ENCODE measurements at places on chromosomes 11 and 22. TPM values are rescaled to one million over a fixed set of nuclear protein-coding genes. Genes with fewer than 3 reads are reported as not detected.

DNA sequence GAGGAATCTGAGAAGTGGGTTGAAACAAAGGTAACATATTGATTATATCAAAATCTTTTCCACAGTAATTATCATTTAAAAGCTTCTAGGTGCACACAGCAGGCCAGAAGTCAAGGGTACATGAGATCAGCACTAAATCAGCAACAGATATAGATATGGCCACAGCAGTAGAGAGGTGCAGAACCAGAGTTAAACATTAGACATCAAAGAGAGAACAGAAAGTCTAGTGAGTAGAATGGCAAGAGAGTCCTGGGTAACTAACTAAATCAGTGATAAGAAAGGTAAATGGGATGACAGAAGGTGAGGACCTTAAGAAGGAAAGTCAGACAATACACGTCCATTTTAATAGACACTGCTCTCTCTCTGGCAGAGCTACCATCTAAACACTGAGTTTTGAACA is 119.5 kb upstream of the GRIA4 start:
- DNase-seq, result no peak

DNA sequence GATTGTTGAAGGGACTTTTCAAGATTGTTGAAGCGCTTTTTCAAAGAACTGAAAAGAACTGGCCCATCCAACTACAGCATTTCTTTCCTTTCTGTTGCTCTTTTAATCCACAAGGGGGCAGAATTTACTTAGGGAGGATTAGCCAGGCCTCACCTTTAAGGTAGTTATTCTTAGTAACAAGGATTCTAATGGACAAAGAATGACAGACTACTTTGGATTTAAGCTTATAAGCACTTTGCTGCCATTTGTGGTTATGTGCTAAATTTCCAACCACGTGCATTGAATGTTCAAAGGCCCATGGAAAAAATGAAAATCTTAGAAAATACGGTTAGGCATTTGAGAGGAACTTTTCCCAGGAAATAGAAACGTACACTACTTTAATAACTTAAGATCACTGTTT is 49.5 kb upstream of the HSPA8 start:
- DNase-seq, result no peak

DNA sequence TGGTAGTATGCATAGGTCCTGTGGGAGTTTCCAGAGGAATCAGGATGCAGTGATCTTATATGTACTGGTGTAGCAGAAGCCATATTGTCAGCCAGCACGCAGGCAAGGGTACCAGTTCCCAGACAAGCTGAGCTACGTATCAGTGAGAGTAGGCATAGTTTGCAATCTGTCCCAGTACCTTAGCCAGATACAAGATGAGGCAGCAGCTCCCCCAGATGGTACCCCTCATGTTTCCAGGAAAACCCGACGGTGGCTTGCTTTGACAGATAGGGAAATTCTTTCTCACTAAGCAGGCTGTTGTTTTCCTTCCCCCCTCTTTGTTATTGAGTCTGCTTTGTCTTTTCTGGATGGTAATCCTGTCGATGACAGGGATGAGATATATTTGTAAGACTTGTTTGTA is 109.7 kb upstream of the RRM1 start:
- DNase-seq, result no peak

CABP2 gene
- total RNA-seq, result not detected

DNA sequence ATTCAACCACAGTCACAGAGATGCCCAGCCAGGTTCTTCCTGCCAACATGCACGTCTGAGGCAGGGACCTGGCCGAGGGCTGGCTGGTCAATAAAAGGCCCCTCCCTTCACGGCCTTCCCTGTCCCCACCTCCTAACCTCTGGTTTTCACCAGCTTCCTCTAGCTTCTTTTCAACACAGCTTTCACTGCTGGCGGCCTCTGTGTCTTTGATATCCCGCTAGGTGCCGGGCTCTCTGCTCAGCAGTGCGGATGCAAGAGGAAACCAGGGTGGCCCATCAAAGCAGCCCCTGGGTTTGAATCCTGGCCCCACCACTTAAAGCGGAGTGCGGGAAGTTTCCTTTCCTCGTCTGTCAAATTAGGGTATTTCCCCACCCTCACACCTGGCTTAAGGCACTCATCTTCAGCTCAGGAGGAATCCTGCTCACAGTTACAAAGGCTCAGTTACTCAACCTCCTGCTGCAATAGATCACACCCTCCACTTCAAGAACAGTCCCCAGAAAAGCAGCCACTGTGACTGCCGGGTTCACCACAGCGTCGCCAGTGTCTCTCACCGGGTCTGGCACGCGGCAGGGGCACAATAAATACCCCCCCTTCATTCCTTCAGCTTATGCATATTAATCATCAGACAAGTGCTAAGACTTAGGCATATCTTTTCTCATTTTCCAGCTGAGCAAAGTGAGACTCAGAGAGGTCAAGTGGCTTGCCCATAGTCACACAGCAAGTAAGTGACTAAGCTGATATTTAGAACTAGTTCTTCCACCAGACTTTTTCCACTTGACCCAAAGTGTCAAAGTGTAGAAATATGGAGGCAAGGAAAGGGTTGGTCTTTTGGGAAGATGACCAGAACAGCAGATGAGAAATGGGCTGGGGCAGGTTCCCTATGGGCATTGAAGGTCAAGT is 45.7 kb downstream of the TXN2 start:
- DNase-seq, result no peak

GRCh38 chr11:116287866-116288265 is 484.9 kb downstream of the BUD13 start:
- DNase-seq, result no peak

Data from esophagus muscularis mucosa (tissue), 4 donors.